ENCODE measurements at places on chromosomes 2 and 18.

DNA sequence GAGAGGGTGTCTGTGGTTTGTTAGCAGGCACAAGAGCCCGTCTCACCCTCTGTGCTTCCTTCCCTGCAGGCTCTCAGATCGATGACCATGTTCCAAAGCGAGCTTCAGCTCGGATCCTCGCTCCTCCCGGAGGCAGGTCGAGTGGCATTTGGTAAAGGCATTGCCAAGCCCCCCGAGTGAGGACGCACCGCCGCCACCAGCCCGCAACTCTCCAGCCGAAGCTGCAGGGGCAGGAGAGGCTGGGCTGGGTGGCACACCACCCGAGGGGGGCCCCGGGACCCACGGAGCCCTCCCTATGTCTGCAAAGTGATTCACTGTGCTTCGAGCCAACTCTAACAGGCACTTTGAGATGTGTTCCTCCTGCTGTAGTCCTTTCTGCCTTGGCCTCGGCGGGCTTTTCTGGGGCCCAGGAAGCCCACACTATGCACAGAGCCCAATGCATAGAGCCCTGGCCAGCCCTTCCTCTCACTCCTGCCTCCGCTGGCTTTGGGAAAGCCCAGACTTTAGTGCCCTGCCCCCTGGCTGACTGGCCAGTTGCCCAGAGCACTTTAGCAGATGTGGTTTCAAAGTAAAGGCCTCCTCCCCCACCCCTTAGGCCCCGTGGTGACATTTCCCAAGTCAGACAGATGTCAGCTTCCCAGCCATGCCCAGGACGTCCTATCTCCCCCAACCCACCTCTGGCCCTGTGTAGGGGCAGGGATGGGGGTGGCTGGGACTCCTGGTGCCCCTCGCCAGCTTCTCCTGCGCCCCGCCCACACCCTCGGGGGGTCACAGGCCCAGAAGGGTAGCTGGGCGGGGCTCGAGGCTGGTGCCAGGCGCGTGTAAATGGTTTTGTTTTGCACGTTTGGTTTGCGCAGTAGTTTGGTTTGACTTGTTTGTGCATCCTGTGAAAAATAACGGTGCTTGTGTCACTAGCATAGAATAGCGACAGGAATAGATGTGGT is 23.3 kb upstream of the MAPRE3 start:
- no peak for DNase-seq

DNA sequence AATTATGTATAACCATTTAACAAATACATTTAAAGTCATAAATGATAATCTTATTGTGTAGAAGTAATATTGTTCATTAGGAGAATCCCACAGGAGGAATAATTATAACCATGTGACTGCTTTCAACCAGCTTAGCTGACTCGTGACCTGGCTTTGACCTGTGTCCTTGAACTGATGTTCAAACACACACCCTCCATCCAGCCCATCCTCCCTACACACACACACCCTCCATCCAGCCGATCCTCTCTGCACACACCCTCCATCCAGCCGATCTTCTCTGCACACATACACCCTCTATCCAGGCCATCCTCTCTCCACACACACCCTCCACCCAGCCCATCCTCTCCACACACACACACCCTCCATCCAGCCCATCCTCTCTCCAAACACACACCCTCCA is 83.5 kb downstream of the EIPR1 start:
- no peak for DNase-seq

DNA sequence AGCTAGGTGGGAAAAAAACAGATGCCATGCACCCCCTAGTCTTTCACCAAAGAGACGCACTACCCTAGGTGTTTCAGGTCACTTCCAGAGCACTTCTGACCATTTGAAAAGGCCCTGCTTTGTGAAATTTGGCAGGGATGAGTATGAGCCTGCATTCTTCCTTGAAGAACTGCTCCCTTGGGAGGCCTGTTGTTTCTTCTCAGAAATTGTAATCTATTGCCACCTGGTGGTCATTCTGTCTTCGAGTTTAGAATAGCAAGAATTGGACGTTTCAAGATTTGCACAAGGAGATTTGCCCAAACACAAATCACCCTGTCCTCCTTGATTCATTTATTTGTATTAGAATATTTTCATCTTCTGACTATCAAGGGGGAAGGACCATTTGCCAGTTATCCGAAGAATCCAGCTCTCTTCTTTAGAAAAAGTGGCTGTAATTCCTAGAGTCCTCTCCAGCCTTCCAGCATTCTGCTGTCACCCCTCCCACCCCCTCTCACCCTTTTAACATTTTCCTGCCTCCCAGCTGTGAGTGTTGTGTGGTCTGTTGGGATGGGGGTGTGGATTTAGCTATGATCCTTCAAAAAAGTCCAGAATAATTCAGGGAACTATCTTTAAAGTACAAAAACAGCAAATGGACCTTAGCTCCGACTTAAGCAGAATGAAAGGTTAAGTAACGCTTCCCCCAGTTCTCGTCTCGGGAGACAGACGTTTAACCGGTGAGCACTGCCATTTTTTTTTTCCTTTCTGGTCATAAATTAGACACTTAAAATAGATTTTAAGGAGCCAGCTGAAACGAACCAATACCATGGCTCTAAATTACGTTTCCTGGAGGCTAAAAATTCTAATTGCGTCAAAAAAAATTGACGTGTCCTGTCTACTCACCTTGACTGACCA is 3.7 kb upstream of the GAD1 start:
- DNase-seq, result no peak

- DNase-seq, result no peak
These were observed 116.1 kb downstream of the SPTBN1 start for GRCh38 chr2:54572262-54572635.

GRCh38 chr2:161825429-161825828 is 201.2 kb downstream of the SLC4A10 start:
- no peak for DNase-seq

DNA sequence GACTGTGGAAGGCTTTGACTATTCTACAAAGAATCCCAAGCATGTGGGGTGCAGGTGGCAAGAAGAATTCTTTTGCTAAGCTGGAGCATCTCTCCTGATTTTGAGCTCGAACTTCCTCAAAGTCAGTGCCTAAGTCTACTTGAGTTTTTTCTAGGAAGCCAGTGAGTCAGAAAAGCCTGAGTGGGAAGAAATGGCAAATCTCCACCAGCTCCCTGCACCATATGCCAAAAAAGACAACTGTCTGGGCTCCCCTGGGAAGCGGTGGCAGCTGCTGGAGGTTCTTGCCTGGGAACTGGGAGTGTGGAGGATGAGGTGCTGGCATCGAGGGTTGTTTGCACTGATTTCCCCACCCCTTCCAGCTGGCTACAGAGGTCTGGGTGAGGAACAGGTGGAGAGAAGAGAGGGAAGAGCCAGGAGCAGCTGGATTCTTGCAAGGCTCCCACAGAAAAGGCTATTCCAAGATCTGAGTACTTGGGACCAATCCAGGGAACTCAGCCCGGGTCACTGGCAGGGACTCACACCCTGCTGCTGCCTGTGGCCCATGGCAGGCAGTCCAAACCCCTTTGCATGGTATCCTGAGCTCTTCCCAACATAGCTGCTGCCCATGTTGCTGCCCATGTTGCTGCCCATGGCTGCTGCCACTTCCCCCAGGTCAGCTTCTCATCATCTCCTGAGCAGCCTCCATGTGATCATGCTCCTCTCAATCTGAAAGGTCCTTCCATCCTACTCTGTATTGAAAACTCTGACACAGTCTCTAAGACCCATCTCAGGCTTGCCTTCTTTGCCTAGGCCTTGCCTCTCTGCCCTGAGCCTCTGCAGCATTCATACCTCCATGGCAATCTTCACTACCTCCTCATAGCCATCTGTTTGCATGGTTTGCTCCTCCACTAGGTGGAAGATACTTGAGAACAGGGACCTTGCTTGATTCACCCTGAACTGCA is 128.3 kb upstream of the SPATS2L start:
- no peak for DNase-seq

DNA sequence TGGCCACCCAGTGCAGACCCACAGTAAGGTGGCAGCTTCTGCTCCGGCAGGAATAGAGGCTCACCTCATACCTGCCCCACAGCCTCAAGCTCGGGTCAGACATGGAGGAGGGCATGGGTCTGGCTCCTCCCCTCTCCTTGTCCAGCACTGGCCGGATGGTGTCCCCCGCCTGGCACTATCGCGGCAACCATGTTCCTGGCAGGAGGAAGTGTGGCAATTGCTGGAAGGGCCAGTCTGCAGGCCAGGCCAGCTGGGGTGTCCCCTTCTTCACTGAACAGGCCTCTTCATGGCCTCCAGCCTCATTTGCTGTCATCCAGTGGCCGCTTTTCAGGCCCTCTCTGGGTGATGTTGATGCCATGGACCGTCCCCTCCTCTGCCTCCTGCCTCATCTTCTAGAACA is 41.4 kb upstream of the SMAD7 start:
- DNase-seq, result no peak

GRCh38 chr2:61898810-61899209 is 6.7 kb upstream of the COMMD1 start:
- DNase-seq, result no peak

- no peak for DNase-seq
These were observed 337.8 kb upstream of the CDH2 start for GRCh38 chr18:28514699-28515098.

DNA sequence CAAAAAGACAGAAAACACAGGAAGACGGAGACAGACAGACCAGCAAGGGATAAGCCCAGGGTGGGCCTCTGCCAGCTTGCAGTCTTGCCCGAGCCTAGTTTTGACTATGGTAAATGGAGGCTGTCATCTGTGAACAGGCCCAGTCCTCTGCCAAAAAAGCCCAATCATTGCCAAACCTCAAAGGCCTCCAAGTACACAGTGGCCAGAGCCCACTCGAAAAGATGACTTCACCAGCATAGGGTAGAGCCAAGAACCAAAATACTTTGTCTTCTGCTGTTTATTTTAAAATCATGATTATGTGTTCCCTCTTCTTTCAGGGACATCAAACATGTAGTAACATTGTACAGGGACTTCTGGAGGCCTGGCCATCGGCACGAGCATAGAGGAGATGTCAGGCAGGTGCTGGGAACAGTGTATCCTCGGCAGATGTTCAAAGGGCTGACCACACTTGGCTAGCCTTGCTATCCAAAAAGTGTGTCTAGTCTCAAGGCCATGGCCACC is 66.0 kb downstream of the TTC32 start:
- no peak for DNase-seq

- no peak for DNase-seq
These were observed 1.3 kb downstream of the ATL2 start for GRCh38 chr2:38375696-38376345.

Measured in mesothelial cell of epicardium (in vitro differentiated cells).